ENCODE measurements at places on chromosomes 2 and 18. TPM values are rescaled to one million over a fixed set of nuclear protein-coding genes. Genes with fewer than 3 reads are reported as not detected.

GRCh38 chr2:2703762-2704427 lies 372.8 kb upstream of the MYT1L start:
- H3K4me1 ChIP-seq: no peaks in the 10 kb centered on the region
- no peaks in the 10 kb centered on the region for H3K27me3 ChIP-seq
- no peaks in the 10 kb centered on the region for H3K36me3 ChIP-seq
- no peak for DNase-seq

The STARD7 gene
- total RNA-seq: 87.5 TPM

DNA sequence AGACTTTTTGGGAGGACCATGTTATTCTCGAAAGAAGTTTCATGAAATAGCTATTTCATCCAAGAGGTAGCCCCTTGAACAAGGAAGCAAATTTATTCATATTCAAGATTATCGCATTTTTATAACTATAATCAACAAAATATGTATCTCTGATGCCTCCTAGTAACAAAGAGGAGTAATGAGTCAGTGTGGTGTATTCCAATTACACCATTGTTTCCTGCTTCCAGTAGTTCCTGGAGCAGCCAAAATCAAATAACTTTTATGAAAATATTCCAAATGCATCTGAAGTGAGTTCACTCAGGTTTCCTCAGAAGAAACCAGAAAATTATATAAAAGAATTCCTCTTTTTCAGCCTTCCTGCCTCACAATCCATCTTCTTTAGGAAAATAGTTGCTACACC lies 43.0 kb downstream of the ANKRD36B start:
- no peaks in the 10 kb centered on the region for H3K4me1 ChIP-seq
- no peak for DNase-seq
- H3K27me3 ChIP-seq: no peaks in the 10 kb centered on the region
- H3K36me3 ChIP-seq: no peaks in the 10 kb centered on the region

DNA sequence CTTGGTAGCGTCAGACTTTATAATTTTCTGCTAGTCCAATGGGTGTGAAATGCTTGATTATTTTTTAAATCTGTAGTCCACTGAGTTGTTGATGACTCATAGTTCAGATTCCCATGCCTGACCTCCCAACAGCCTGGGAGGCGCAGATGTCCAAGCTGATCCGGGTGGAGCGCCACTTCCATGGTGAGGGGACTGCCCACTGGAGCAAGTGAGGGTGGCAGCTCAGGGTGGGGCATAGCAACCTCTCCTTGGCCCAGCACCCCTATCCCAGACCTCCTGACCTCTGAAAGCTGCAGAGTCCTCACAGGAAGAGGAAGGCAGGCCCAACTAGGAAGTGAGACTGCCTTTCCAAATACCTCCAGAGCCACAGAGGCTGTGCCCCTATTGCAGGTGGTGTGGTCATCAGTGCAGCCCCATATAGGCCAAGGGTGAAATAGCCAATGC lies 4.4 kb downstream of the MAL start:
- no peak for DNase-seq
- no peaks in the 10 kb centered on the region for H3K36me3 ChIP-seq
- no peaks in the 10 kb centered on the region for H3K27me3 ChIP-seq
- no peak overlapping the region for H3K4me3 ChIP-seq
- H3K27ac ChIP-seq: no peak overlapping the region
- H3K4me1 ChIP-seq: peaks cover 21% of the 10 kb centered on the region

- no peaks in the 10 kb centered on the region for H3K27me3 ChIP-seq
- H3K36me3 ChIP-seq: no peaks in the 10 kb centered on the region
- DNase-seq: no peak
These were observed 290.1 kb upstream of the CHAC2 start for GRCh38 chr2:53477517-53477916.

DNA sequence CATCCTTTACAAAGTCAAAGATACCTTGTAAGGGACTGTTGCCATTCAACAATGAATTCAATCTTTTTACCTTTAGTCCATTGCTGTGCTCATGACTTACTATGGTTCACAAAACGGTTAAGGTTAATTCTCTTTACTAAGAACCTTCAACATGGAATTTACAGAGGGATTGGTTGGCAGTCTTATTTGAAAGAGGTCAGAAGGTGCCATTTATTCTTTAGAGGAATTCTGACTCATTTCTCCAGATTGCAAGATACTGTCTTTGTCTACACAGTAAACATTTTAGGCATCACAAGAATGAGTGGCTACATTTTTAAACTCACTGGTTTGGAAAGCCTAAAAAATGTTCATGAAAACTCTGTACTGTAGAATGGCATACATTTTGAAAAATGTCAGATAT lies 17.4 kb downstream of the KCNH7 start:
- no peak for DNase-seq
- no peak overlapping the region for H3K27ac ChIP-seq
- no peaks in the 10 kb centered on the region for H3K27me3 ChIP-seq
- no peaks in the 10 kb centered on the region for H3K4me1 ChIP-seq
- no peaks in the 10 kb centered on the region for H3K36me3 ChIP-seq

DNA sequence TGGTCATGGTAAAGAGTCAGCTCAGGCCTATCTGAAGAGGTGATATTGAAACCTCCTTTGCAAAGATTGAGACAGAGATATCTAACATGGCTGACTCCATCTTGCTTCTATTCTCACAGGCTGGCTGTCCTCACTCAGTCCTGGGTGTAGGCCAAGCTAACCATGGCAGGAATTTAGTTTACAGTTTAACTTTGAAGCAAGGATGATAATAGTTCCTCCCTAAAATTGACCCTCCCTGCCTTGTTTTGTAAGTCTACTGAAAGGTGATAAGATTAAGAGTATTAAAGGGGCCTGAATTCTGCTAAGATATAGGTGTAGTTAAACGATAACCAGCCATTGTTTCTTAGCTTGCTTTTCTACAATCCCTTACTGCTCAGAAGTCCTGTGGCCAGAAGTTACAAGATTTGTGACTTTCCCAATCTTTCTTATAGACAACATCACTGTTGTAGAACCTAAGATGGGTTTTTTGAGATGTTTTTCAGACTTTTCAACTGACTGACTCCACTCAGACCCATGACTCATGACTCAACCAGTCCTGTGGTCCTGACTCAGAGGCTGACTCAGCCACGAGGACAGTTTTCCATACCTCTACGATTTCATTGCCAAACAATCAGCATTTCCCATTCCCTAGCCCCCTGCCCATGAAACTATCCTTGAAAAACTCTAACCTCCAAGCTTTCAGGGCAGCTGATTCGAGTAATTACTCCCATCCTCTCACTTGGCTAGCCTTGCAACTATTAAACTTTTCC lies 195.7 kb upstream of the SESTD1 start:
- H3K27me3 ChIP-seq: no peaks in the 10 kb centered on the region
- no peak overlapping the region for H3K4me3 ChIP-seq
- peaks cover 6% of the 10 kb centered on the region for H3K36me3 ChIP-seq
- peak overlapping the region; percentile 18 for H3K27ac ChIP-seq
- H3K4me1 ChIP-seq: peaks cover 8% of the 10 kb centered on the region

The NAT8 gene
- total RNA-seq: not detected

- no peak overlapping the region for H3K4me3 ChIP-seq
- H3K27me3 ChIP-seq: no peaks in the 10 kb centered on the region
- no peak overlapping the region for H3K27ac ChIP-seq
- DNase-seq: no peak
- no peaks in the 10 kb centered on the region for H3K4me1 ChIP-seq
These were observed 44.3 kb upstream of the AGAP1 start for GRCh38 chr2:235449568-235449967.

The ACMSD gene
- total RNA-seq: not detected

The LCT gene
- total RNA-seq: not detected

GRCh38 chr2:30705711-30706533 lies 101.3 kb downstream of the CAPN13 start:
- no peak overlapping the region for H3K4me3 ChIP-seq
- no peaks in the 10 kb centered on the region for H3K4me1 ChIP-seq
- no peak overlapping the region for H3K27ac ChIP-seq

DNA sequence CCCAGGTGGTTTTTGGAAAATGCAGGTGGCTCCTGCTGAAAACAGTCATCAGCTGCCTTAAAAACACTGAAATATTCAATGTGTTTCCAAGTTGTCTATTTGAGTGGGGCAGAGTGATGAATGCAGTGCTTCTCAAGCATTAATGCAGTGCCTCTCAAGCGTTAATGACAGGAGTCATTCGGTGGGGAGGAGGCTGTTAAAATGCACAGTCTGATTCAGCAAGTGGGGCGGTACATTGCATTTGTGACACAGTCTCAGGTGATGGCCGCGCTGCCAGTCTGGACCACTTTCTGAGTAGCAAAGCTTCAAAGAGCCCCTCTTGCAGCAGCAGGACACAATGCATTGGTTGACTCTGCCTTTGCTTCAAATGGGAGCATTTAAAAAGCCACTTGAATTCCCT lies 231.4 kb upstream of the RGPD4 start:
- H3K27me3 ChIP-seq: no peaks in the 10 kb centered on the region
- H3K36me3 ChIP-seq: no peaks in the 10 kb centered on the region
- DNase-seq: no peak
- H3K4me3 ChIP-seq: no peak overlapping the region

DNA sequence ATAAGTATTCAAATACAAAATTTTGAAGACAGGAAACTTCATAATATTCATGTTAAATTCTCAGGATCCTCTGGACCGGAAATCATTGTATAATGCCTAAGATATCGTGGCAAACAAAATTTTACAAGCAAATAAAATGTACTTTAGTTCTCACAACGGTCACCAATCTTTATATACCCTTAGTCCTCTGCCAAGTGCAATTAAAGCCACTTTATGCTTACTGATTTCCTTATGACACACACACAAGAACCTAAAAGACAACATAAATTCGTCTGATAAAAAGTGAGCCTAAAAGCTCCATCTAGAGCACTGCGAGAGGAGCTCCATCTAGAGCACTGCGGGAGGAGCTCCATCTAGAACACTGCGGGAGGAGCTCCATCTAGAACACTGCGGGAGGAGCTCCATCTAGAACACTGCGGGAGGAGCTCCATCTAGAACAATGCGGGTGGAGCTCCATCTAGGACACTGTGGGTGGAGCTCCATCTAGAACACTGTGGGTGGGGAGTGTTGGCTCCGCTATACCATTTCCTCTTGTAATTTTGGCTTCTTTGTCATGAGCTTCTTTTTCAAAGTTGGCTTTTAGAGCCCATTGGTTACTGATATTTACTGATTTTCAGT lies 15.9 kb downstream of the ATP8B1 start:
- peaks cover 27% of the 10 kb centered on the region for H3K4me1 ChIP-seq
- H3K36me3 ChIP-seq: peaks cover 9% of the 10 kb centered on the region
- no peak for DNase-seq

DNA sequence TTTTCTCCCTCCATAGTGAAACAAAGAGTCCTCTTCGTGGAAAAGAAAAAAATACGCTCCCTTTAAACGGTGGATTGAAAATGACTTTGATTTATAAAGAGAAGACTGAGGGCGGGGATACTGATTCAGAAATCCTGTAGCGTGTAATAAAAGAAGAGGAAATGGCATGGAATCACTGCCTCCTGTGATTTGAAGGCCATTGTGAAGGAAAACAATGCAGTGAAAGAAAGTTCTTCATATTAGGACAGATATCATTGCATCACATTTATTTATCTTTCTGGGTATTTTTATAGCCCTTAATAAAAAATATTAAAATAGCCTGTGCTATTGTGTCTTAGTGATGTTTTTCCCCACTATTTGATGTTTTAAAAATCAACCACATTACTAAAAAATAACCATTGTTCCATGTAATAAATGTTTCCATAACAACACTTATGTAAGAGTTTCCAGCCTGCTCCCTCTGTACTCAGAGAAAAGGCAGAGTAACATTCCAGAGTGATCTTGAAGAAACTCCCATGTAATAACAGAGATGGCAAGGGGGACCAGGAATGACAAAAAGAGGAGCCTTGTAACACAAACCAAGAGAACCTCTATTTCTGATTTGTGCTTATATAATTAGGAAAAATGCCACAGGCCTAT lies 8.0 kb downstream of the MRPL33 start:
- DNase-seq: no peak
- no peak overlapping the region for H3K4me3 ChIP-seq
- peak overlapping the region; percentile 81 for H3K27ac ChIP-seq
- no peaks in the 10 kb centered on the region for H3K4me1 ChIP-seq
- H3K36me3 ChIP-seq: peaks cover 27% of the 10 kb centered on the region

The ZSWIM2 gene
- not detected for total RNA-seq

GRCh38 chr2:224671731-224672130 lies 44.4 kb downstream of the CCDC195 start:
- no peak overlapping the region for H3K4me3 ChIP-seq
- H3K4me1 ChIP-seq: no peaks in the 10 kb centered on the region
- H3K36me3 ChIP-seq: no peaks in the 10 kb centered on the region
- peak; percentile 2 for DNase-seq

DNA sequence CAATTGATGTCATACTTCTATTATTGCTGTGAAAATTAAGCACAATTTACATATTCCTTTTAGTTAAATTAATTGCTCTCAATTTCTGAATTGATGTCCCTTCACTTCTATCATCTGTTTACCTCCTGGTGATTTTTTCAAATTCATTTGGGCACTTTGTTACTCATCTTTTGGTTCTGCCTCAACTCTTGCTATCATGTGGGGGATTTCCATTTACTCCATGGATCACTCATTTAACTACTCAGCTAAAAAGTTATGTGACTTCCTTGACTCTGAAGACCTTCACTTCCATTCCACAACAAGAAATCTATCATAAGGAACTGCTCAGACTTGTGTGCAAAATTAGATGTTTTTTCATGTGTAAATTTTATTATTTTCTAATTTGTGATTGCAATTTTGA lies 126.2 kb downstream of the EHBP1 start:
- H3K36me3 ChIP-seq: peaks cover 61% of the 10 kb centered on the region
- H3K4me1 ChIP-seq: no peaks in the 10 kb centered on the region
- no peak overlapping the region for H3K4me3 ChIP-seq
- DNase-seq: no peak
- no peaks in the 10 kb centered on the region for H3K27me3 ChIP-seq

GRCh38 chr2:146220957-146221356 lies 1623.9 kb upstream of the ACVR2A start:
- no peak overlapping the region for H3K27ac ChIP-seq
- DNase-seq: no peak
- no peak overlapping the region for H3K4me3 ChIP-seq
- H3K4me1 ChIP-seq: no peaks in the 10 kb centered on the region

GRCh38 chr2:143686585-143687164 lies 557.5 kb downstream of the ARHGAP15 start:
- no peaks in the 10 kb centered on the region for H3K27me3 ChIP-seq
- peaks cover 12% of the 10 kb centered on the region for H3K4me1 ChIP-seq
- no peak overlapping the region for H3K27ac ChIP-seq
- no peak overlapping the region for H3K4me3 ChIP-seq
- H3K36me3 ChIP-seq: no peaks in the 10 kb centered on the region

Data from stomach (tissue), 19 donors.